ENCODE measurements at places on chromosomes 11 and 22.

DNA sequence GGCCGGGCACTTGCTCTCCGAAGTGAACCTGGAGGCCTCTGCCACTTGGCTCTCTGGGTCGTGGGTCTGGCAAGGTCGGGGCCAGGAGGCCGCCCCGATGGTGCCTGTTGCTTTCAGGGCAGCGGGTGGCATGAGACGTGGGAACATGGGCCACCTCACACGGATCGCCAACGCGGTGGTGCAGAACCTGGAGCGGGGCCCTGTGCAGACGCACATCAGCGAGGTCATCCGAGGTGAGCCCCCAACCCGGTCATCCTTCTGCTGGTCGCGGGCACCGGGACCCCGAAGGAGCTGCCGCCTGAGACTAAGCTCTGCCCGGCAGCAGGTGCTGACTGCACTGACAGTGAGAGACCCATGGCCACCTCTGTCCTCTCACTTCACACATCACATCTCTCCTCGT lies 40.0 kb downstream of the SBF1 start:
- no peak for DNase-seq

DNA sequence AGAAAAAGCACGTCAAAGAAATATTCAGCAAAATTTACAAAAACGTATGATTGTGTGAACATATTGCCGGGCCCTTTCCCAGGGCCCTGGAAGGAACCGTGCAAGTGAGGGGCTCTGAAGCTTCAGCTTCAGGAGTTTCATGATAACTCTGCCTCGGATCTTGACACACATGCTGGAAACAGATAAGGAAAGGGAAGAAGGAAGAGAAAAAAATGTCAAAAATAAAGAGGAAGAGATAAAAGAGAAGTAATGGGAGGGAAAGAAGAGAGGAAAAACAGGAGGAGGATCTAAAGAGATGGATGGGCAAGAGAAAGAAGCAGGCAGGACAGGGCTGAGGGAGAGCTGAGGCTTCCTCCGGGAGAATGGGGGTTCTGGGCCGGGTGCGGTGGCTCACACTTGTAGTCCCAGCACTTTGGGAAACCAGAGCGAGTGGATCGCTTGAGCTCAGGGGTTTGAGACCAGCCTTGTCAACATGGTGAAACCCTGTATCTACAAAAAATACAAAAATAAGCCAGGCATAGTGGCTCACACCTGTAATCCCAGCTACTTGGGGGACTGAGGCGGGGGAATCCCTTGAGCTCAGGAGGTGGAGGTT lies 2.7 kb upstream of the TMPRSS4 start:
- no peak for DNase-seq

GRCh38 chr11:65559535-65559934 lies 1.4 kb upstream of the LTBP3 start:
- DNase-seq: peak; percentile 43

- DNase-seq: no peak
Measured at GRCh38 chr11:131689049-131689925, 318.9 kb downstream of the NTM start.

GRCh38 chr11:36288442-36289225 lies 590 bp downstream of the COMMD9 start:
- no peak for DNase-seq

DNA sequence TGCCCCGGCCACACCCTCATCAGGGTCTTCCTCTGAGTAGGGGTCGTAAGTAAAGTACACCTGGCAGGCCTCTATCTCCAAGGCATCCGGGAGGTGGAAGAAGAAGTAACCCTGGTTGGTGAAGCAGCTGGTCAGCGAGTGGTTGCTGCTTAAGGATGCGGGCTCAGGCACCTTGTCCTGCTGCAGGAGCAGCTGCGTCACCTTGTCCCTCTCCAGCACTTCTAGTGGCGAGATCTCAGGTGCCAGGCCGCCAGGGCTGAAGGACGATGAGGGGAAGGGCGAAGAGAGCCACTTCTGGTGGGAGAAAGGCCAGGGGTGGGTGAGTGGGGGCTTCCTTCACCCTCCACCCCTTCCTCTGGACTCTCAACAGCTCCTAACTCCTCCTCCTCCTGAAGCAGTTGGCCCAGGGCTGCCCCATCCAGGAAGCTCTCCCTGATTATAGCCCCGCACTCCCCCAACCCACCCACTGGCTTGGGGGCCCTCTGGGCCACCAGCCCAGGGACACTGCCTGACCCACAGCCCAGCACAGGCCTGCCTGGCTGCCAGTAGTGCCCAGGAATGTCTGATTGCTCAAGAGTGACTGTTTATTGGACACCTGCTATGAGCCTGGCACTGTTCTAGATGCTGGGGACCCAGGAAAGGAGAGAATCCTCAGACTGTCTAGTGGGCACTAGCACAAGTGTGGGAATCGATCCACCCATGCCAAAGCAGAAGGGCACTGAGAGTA lies 19.2 kb upstream of the TMPRSS6 start:
- DNase-seq: no peak

All from stimulated activated CD4-positive, alpha-beta T cell treated with anti-CD3 and anti-CD28 coated beads, Interleukin-15, amount 100 ng/mL, for 24 hours (primary cell).